ENCODE measurements at places on chromosomes 2 and 18. TPM values are rescaled to one million over a fixed set of nuclear protein-coding genes. Genes with fewer than 3 reads are reported as not detected.

The PCARE gene
- total RNA-seq = 2.2 TPM

The OR6B2 gene
- total RNA-seq = not detected

DNA sequence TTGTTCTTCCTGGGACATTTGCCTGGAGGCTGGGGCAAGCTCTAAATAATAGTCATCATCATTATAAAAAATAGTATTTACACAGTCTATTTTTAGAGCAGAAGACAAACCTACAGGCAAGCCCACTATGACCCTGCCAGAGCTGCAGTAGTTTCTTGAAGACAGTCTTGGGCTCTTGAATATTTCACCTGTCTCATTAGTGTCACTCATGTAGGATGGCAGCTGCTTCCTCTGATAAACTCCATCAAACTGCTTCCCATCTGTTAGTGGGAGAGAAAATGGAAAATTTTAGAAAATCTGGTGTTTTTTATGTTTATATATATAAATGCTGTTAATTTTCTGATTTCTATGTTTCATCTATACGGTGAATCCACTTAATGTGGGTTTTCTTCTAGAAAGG is 8.5 kb upstream of the CYRIA start:
- H3K27me3 ChIP-seq = no peaks in the 10 kb centered on the region
- H3K4me3 ChIP-seq = no peak overlapping the region
- no peaks in the 10 kb centered on the region for H3K4me1 ChIP-seq
- no peak overlapping the region for H3K27ac ChIP-seq
- no peak for DNase-seq

DNA sequence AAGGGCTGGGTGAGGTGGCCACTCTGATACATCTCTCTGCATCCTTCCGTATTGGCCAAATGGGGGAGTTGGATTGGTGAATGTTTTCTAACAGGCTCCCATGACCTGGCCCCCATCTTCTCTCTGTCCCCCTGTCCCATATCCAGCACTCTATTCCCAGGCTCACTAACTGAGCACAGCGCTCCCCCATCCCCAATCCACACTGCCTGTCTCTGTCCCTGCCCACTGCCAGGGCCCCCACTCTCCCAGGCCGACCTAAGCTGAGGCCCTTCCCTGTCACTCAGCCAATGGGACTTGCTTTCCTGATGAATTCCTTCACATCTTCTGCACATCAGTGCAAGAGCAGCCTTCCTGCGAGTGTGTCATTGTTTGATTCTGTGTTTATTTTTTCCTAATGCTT is 216.8 kb upstream of the MYT1L start:
- H3K4me3 ChIP-seq = no peak overlapping the region
- H3K27me3 ChIP-seq = no peaks in the 10 kb centered on the region
- no peak overlapping the region for H3K27ac ChIP-seq
- H3K36me3 ChIP-seq = no peaks in the 10 kb centered on the region
- no peaks in the 10 kb centered on the region for H3K4me1 ChIP-seq
- DNase-seq = no peak

DNA sequence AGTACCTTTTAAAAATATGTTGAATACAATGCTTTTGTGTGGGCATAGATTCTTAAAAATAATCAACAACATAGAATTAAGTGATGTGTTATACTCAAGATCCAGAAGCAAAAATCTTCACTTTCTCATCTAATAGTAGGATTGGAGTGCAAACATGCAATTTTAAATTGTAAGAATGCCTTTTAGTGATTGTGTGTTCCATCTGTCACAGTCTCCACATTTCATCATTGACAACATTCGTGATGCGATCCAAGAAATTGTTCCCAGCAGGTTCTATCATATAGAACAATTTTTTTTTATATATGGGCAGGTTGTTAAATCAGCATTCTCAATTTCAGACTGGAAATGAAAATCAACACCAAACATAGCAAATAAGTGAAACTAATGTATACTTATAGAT is 1671.8 kb upstream of the SLC39A10 start:
- no peaks in the 10 kb centered on the region for H3K4me1 ChIP-seq
- no peaks in the 10 kb centered on the region for H3K27me3 ChIP-seq
- no peak overlapping the region for H3K27ac ChIP-seq
- H3K36me3 ChIP-seq = no peaks in the 10 kb centered on the region

GRCh38 chr2:56292951-56293350 is 109.2 kb downstream of the CCDC85A start:
- no peak overlapping the region for H3K27ac ChIP-seq
- H3K36me3 ChIP-seq = no peaks in the 10 kb centered on the region
- no peaks in the 10 kb centered on the region for H3K27me3 ChIP-seq
- no peak overlapping the region for H3K4me3 ChIP-seq
- no peak for DNase-seq
